ENCODE measurements at places on chromosomes 16 and 17.

- DNase-seq: peak; percentile 25
Observed at GRCh38 chr17:57823469-57824401, 26.1 kb downstream of the MRPS23 start.

DNA sequence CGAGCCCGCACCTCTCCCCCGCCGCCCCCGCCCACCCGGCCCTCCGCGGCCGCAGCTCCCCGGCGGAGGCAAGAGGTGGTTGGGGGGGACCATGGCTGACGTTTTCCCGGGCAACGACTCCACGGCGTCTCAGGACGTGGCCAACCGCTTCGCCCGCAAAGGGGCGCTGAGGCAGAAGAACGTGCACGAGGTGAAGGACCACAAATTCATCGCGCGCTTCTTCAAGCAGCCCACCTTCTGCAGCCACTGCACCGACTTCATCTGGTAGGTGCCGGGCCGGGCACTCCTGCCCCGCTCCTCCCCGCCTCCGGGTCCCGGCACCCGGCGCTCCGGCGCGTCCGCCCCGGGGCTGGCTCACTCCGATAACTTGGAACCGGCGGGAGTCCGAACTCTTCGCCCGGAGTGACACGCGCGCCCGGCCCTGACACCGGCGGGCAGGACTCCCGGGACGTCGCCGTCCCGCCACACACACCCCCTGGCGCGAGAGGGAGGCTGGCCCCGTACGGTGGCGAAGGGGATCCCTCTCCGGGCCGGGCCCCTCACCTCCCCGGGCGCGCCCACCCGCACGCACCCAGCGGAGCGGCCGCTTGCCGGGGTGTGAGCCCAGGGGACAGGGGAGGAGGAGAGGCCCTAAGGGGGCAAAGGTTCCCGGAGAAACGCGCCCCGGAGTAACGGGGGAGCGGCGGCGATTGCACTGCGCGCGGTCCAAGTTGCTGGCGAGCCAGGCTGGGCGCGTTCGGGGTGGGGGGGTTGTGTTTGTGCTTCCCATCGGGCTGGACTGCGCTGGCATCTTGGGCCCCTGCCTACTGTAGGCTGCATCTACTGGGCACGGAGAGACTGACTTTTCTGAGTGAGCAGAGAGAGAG lies 581 bp downstream of the PRKCA start:
- no peak for DNase-seq

GRCh38 chr16:21592191-21592590 lies 7.2 kb upstream of the METTL9 start:
- no peak for DNase-seq

DNA sequence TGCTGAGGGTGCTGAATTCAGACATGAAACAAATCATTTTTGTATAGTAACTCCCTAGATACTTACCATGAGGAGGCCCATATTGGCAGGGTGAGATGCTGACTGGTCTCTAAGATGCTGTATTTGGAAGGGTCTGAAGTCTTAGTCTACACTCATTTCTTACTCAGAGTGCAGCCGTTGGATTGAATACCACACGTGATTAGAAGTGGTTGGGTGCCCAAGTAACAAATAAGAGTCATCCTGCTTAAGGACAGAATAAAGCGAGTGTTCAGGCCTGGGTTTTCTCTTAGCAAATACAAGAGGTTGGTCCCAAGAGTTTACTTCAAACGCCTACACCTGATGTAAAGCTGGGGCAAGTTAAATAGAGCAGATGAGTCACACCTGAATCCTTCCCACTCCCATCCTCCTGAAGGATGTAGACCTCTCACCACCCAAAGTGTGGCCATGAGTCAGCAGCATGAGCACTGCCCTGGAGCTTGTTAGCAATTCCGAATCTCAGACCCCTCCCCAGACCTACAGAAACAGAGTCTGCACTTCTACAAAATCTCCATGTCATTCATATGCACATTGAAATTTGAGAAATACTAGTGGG lies 284.6 kb upstream of the CDH5 start:
- peak; percentile 69 for DNase-seq
